ENCODE measurements at places on chromosomes 12 and 14. TPM values are rescaled to one million over a fixed set of nuclear protein-coding genes. Genes with fewer than 3 reads are reported as not detected.

ZDHHC22 gene
- total RNA-seq, result not detected

CAPZA3 gene
- total RNA-seq, result not detected

DNA sequence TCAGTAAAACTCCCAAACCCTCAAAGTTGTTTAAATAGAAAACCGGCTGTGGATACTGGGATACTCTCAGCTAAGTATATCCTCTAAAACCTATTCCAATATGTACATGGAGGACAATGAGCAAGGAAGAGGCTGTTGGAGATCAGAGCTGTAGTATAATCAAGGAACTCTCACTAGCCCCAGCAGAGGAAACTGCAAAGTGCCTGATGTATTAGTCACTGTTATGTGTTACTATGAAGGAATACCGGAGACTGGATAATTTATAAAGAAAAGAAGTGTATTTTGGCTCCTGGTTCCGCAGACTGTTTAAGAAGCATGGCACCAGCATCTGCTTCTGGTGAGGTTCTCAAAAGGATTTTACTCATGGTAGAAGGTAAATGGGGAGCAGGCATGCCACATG, 65.6 kb upstream of the RPL10L start:
- DNase-seq, result no peak

GRCh38 chr12:117596968-117597367, 235.5 kb upstream of the NOS1 start:
- no peak for DNase-seq

- no peak for DNase-seq
Measured at GRCh38 chr12:49897276-49897675, 6.4 kb downstream of the FAIM2 start.

DNA sequence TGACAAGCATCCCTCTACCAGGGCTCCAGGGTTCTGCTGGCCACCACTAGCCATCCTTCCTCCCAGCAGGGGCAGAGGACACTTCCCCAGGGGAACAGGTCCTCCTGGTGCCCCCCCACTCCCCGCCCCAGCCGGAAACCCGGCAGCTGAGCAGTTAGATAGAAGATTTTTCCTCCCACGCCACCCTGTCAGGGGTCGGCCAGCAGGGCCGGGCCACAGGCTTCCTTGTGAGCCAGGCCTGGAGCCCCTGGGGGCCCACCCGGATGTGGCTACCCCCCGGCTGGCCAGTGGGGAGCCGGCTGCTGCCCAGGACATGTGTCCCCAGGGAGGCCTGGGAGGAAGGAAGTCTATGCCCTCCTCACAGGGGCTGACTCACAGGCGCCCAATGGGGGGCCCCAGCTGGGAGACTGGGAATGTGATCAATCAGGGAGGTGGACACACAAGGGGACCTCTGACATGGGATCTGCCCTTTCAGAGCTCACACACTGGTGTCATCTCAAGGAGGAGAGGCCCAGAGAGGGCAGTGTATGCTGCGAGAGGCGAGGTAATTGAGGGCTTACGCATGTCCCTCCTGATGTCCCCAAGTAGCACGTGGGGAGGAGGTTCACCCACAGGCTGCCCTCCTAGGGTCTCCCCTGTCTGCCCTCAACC, 4.2 kb downstream of the SH2B3 start:
- peak; percentile 59 for DNase-seq

- no peak for DNase-seq
Measured at GRCh38 chr12:69066492-69067373, 133.8 kb upstream of the CPM start.

GRCh38 chr14:55638665-55639064, 58.7 kb downstream of the KTN1 start:
- DNase-seq, result no peak

DNA sequence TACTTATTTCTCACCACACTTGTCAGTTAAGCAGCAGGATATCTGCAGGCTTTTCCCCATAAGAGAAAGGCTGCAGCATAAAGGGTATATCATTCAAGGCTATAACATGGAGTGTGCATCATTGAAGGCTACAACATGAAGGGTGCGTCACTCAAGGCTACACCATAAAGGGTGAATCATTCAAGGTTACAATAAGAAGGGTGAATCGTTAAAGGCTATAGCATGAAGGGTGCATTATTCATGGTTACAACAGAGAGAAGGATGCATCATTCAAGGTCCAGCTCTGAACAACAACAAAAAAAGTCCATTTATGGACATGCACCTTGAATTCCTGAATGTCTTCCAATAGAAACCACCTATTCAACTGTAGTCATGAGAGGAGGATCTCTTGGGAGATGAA, 32.8 kb upstream of the LUM start:
- DNase-seq, result no peak

DNA sequence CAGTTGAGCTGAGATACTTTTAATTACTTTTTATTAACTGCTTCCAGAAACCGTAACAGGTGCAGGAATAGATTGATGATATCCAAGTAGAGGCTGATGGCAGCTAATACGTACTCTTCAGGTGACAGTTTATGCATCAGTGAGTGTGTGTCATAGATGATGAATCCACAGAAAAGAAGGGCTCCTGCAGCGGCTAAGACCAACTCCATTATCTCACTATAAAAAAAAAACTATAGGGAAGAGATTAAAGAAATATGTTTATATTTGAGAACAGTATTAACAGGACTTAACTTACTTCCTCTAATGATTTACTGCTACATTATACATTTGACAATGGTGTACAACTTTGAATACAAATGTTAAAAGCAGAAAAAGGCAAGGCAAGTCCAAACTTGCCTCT, 7.4 kb upstream of the LLPH start:
- no peak for DNase-seq

All from activated naive CD8-positive, alpha-beta T cell treated with anti-CD3 and anti-CD28 coated beads for 36 hours (primary cell).